ENCODE measurements at places on chromosomes 7 and 10. TPM values are rescaled to one million over a fixed set of nuclear protein-coding genes. Genes with fewer than 3 reads are reported as not detected.
A peak's percentile ranks its signal among the peaks of the same experiment; 100 is the strongest.

CDH23 gene
- 13.3 TPM for total RNA-seq

DNA sequence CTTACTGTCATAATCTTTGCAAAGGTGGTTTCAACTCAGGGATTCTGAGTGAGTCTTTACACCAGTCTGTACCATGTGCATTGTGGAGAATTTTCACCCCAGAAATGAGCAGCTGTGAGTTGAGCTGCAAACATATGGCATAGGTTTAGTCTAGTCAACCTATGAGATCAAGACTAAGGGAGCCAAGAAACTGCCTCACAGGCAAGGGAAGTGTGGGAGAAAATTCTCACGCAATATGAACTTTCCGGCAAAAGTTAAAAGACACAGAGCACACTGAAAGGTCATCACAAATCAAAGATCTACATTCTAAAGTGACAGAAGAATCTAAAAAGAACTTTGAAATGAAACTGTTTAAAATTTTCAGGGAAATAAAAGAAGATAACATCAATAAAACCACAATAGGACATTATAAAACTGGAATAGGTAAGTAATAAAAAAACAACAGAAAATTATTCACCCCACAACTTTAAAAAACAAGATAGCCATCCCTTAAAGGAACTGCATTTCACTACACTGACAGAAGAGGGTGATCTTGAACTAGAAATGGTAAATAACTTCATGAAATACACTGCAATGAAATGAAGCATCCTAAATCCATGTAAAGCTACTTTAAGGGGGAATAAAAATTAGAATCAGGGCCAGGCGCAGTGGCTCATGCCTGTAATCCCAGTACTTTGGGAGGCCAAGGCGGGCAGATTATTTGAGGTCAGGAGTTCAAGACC is 63.5 kb downstream of the LGI1 start:
- no peak overlapping the region for H3K4me3 ChIP-seq
- DNase-seq: no peak
- H3K27ac ChIP-seq: no peak overlapping the region
- no peaks in the 10 kb centered on the region for H3K36me3 ChIP-seq

- H3K4me3 ChIP-seq: peak overlapping the region; percentile 82
- no peak for DNase-seq
- H3K27ac ChIP-seq: peak overlapping the region; percentile 48
- no peaks in the 10 kb centered on the region for H3K27me3 ChIP-seq
- H3K36me3 ChIP-seq: no peaks in the 10 kb centered on the region
Observed at GRCh38 chr10:22437620-22438588, 92.6 kb downstream of the SPAG6 start.

PTPN20 gene
- total RNA-seq: 19.1 TPM

KCP gene
- total RNA-seq: 9.9 TPM

- H3K4me1 ChIP-seq: no peaks in the 10 kb centered on the region
- DNase-seq: no peak
- no peak overlapping the region for H3K27ac ChIP-seq
- no peaks in the 10 kb centered on the region for H3K27me3 ChIP-seq
- no peak overlapping the region for H3K4me3 ChIP-seq
Observed at GRCh38 chr10:23648618-23649017, 209.7 kb downstream of the OTUD1 start.

PLOD3 gene
- total RNA-seq: 93.2 TPM

DNA sequence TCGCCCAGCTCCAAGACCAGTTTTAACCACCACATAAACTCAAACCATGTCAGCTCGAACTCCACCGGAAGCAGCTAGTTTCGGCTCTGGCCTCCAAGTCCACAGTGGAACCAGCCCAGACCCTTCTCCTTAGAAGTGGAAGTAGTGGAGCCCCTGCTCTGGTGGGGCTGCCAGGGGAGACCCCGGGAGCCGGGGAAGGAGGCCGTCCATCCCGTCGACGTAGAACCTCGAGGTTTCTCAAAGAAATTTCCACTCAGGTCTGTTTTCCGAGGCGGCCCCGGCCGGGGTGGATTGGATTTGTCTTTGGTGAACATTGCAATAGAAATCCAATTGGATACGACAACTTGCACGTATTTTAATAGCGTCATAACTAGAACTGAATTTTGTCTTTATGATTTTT is 87.5 kb downstream of the RGS10 start:
- DNase-seq: no peak
- H3K27me3 ChIP-seq: no peaks in the 10 kb centered on the region
- no peak overlapping the region for H3K4me3 ChIP-seq
- no peak overlapping the region for H3K27ac ChIP-seq
- H3K4me1 ChIP-seq: peaks cover 20% of the 10 kb centered on the region
- no peaks in the 10 kb centered on the region for H3K36me3 ChIP-seq

GRCh38 chr7:100208911-100209408 is 10.8 kb upstream of the PVRIG start:
- H3K4me3 ChIP-seq: no peak overlapping the region
- H3K4me1 ChIP-seq: peaks cover 6% of the 10 kb centered on the region
- H3K36me3 ChIP-seq: no peaks in the 10 kb centered on the region
- no peaks in the 10 kb centered on the region for H3K27me3 ChIP-seq
- H3K27ac ChIP-seq: no peak overlapping the region
- DNase-seq: no peak

DNA sequence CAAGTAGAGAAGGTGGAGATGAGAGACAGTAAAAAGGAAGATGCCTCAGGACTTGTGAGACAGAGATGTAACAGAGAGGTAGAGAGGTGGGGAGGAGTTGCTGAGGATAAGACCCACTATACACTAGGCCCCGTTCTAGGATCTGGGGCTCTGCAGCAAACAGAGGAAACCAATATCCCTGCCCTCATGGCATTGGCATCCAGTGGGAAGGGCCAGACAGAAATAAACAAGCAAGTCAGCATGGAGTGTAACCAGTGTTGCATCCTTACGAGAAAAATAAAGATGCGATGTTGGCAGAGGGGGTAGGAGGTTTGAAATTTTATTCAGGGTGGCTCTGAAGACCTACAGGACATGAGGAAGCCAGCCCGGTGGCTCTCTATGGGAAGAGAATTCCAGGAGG is 22.0 kb upstream of the EEPD1 start:
- no peaks in the 10 kb centered on the region for H3K27me3 ChIP-seq
- DNase-seq: no peak
- H3K4me1 ChIP-seq: peaks cover 33% of the 10 kb centered on the region
- no peak overlapping the region for H3K4me3 ChIP-seq

DNA sequence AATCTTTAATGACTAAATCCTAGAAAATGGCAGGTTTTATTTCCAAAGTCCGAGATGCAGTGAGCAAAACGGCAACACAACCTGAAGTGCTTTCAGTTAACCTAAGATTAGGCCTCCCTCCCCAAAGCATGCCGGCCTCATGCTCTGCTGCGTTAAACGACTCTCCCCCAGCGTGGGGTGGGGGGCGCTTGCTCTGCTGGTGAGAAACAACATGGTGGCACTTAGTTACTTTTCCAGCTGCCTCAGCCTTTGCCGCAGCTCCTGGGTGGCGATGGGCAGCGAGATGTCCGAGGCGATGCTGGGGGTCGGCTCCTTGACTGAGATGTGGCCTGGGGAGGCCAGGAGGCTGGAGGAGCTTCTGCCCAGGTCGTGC is 36.7 kb upstream of the NCAPG2 start:
- no peak overlapping the region for H3K4me3 ChIP-seq
- peaks cover 54% of the 10 kb centered on the region for H3K36me3 ChIP-seq
- peak overlapping the region; percentile 84 for H3K27ac ChIP-seq
- no peaks in the 10 kb centered on the region for H3K27me3 ChIP-seq

GRCh38 chr7:149729983-149730801 is 43.2 kb downstream of the ZNF467 start:
- H3K4me3 ChIP-seq: no peak overlapping the region
- H3K27ac ChIP-seq: no peak overlapping the region
- H3K27me3 ChIP-seq: no peaks in the 10 kb centered on the region
- no peak for DNase-seq
- no peaks in the 10 kb centered on the region for H3K36me3 ChIP-seq

WBP1L gene
- total RNA-seq: 19.7 TPM

GRCh38 chr7:17302575-17303142 is 4.2 kb downstream of the AHR start:
- H3K36me3 ChIP-seq: peaks cover 18% of the 10 kb centered on the region
- peaks cover 74% of the 10 kb centered on the region for H3K4me1 ChIP-seq
- DNase-seq: no peak
- H3K27ac ChIP-seq: no peak overlapping the region
- H3K4me3 ChIP-seq: no peak overlapping the region

DNA sequence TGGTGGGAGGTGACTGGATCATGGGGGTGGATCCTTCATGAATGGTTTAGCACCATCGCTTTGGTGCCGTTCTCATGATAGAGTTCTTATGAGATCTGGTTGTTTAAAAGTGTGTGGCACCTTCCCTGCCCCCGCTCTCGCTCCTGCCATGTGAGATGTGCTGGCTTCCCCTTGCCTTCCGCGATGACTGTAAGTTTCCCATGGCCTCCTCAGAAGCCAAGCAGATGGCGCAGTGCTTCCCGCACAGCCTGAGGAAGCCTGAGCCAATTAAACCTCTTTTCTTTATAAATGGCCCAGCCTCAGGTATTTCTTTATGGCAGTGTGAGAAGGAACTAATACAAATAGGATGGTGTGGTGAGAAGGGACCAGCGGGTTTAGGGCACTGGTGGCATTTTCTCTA is 243.3 kb upstream of the CELF2 start:
- H3K4me1 ChIP-seq: no peaks in the 10 kb centered on the region
- H3K27ac ChIP-seq: no peak overlapping the region
- H3K27me3 ChIP-seq: no peaks in the 10 kb centered on the region

DNA sequence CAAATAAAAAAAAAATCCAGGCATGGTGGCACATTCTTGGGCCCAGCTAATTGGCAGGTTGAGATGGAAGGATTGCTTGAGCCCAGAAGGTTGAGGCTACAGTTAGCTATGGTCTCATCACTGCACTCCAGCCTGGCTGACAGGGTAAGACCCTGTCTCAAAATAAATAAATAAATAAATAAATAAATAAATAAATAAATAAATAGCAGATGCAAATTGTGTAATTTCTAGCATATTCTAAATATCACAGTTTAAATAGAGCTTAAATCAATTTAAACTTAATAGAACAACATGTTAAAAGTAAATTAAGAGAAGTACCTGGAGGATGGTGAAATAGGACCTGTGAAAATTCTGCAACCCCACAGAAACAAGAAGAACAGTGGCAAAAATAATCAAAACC is 290.5 kb downstream of the TFEC start:
- no peaks in the 10 kb centered on the region for H3K36me3 ChIP-seq
- H3K27ac ChIP-seq: no peak overlapping the region
- no peak overlapping the region for H3K4me3 ChIP-seq
- H3K4me1 ChIP-seq: no peaks in the 10 kb centered on the region
- DNase-seq: no peak
- H3K27me3 ChIP-seq: no peaks in the 10 kb centered on the region

DNA sequence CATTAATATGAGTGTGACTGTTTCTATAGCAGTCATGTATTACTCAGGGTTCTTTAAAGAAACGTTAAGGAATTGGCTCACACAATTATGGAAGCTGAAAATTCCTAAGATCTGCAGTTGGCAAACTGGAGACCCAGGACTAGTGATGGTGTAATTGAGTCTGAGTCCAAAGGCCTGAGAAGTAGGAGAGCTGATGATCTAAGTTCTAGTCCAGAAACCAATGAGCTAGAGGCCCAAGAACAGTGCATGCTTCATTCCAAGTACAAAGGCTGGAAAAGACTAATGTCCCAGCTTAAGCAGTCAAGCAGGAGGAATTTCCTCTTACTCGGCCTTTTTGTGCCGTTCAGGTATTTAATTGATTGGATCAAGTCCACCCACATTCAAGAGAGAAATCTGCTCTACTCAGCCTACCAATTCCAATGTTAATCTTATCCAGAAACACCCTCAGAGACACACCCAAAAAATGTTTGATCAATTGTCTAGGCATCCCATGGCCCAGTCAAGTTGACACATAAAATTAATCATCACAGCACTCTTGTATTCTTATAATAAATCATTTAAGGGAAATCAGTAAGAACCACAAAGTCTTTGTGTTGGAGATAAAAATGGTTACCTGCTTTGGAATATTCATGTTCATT is 312.1 kb downstream of the PRKG1 start:
- H3K4me1 ChIP-seq: no peaks in the 10 kb centered on the region
- H3K27me3 ChIP-seq: no peaks in the 10 kb centered on the region

CPXM2 gene
- total RNA-seq: not detected

GRCh38 chr7:14841869-14842268 is 60.7 kb downstream of the DGKB start:
- H3K36me3 ChIP-seq: no peaks in the 10 kb centered on the region
- H3K27ac ChIP-seq: no peak overlapping the region
- no peak overlapping the region for H3K4me3 ChIP-seq
- H3K4me1 ChIP-seq: no peaks in the 10 kb centered on the region
- H3K27me3 ChIP-seq: no peaks in the 10 kb centered on the region
- no peak for DNase-seq

DNA sequence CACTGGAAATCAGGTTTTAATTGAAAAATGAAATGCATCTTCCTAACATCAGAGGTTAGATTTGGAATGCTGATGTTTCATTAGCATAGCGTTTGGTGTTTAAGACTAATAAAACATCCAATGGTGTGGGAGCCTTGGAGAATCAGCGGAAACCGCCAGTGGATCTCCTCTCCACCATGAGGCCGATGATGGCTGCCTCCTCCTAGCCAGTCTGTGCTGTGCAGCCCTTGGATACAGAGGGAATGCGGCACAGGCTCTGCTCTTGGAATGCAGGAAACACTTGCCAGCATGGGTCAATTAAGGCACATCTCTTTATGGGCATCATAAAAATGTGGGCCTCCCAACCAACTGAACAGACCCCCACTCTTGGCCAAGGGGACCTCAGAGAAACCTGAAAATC is 259.9 kb downstream of the GLRX3 start:
- H3K27me3 ChIP-seq: no peaks in the 10 kb centered on the region
- no peak overlapping the region for H3K4me3 ChIP-seq
- DNase-seq: no peak
- no peaks in the 10 kb centered on the region for H3K36me3 ChIP-seq
- H3K4me1 ChIP-seq: no peaks in the 10 kb centered on the region

CFTR gene
- total RNA-seq: not detected

GRCh38 chr7:151204383-151205032 is 5.8 kb downstream of the H2BK1 start:
- no peaks in the 10 kb centered on the region for H3K4me1 ChIP-seq
- H3K36me3 ChIP-seq: no peaks in the 10 kb centered on the region
- no peak overlapping the region for H3K27ac ChIP-seq
- no peak for DNase-seq
- no peak overlapping the region for H3K4me3 ChIP-seq

GSTK1 gene
- 239 TPM for total RNA-seq

GRCh38 chr7:113143486-113144257 is 25.3 kb upstream of the SMIM30 start:
- H3K27ac ChIP-seq: no peak overlapping the region
- no peaks in the 10 kb centered on the region for H3K27me3 ChIP-seq
- no peak overlapping the region for H3K4me3 ChIP-seq
- H3K4me1 ChIP-seq: no peaks in the 10 kb centered on the region

OR2A12 gene
- total RNA-seq: not detected

DNA sequence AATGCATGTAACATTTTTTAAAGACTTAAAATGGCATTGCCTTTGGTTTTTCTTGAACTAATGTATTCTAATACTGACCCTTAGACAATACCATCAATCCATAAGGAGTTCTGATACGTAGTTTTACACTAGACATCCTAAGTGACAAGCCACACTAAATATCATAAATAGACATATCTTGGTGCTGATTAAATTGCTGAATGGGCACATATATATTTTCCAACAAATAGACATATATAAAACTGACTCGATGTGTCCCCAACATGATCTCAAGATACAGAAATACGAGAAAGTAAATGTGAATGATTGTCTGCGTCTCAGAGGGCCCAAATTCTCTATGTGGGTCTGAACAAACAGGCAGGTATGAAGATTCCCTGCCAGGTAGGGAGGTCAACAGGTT is 99.8 kb downstream of the NEBL start:
- H3K4me1 ChIP-seq: no peaks in the 10 kb centered on the region
- no peak overlapping the region for H3K4me3 ChIP-seq
- H3K36me3 ChIP-seq: no peaks in the 10 kb centered on the region
- H3K27ac ChIP-seq: no peak overlapping the region

ANKRD7 gene
- 2.4 TPM for total RNA-seq

Measured in PC-9 (cell line).